Anterior cingulate cortex (tissue), 58 donors: ENCODE measurements at places on chromosomes 7 and 10.

- peak; percentile 52 for DNase-seq
Observed at GRCh38 chr10:323651-324293, 188.5 kb downstream of the ZMYND11 start.

GRCh38 chr10:89785095-89785494 is 83.7 kb downstream of the KIF20B start:
- DNase-seq = no peak

DNA sequence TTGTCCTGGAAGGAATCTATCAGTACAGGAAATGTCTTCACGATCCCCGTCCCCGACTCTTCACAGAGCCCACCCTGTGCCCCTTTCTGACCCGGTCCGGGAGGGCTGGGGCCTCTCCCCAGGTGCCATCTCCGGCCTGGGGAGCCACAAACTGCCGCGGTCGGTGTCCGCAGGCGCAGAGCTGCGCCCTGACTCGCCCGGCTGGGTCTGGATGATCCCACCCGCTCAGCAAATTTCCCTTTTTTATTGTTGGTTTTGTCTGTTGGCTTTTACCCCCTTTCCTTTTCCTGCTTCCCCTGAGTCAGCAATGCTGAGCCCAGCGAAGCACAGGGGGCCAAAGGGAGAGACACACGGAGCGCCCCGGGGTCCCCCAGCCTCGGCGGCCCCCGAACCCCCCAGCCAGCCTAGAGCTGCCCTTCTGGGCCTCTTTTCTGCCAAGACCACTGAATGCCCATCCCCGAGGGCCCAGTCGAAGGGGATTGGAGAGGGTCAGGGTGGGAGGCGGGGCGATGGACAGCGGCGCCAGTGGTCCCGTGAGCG is 30.9 kb downstream of the LEP start:
- DNase-seq = no peak

GRCh38 chr7:24501009-24501408 is 72.2 kb upstream of the PALS2 start:
- DNase-seq = no peak

DNA sequence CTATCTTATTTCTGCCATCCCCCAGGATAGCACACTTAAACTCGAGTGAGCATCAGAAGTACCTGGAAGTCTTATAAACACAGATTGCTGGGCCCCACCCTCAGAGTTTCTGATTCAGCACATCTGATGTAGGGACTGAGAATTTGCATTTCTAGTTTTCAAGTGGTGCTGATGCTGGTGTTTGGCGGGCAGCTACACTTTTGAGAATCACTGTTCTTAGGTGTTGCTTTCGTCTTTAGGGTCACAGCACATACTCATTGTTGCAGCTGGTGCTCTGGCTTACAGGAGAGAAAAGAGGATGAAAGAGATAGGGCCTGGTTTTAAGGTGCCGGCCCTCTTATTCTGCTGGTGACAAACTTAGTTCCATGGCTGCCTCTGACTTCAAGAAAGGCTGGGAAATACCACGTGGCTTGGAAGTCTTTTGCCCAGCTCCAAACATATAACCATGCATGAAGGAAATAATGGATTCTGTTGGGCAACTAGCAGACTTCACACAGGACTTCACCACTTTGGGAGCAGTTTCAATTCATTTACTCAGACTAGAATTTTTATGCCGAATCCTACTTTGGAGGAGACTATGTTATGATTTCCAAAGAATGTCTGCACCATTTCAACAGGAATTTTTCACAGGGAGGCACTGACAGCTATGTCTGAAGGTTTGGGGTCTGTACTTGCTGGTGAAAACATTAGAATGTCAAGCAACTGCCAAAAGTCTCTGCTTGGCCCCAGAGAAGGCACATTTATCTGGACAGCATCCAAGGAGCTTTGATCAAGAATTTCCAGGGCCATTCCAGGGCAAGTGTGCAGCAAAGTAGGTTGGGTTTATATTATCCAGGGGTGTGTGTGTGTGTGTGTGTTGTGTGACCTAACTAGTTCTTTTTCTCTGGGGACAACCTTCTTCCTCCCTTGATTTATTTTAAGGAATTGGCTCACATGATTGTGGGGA is 6.9 kb upstream of the MINDY4 start:
- DNase-seq = no peak

DNA sequence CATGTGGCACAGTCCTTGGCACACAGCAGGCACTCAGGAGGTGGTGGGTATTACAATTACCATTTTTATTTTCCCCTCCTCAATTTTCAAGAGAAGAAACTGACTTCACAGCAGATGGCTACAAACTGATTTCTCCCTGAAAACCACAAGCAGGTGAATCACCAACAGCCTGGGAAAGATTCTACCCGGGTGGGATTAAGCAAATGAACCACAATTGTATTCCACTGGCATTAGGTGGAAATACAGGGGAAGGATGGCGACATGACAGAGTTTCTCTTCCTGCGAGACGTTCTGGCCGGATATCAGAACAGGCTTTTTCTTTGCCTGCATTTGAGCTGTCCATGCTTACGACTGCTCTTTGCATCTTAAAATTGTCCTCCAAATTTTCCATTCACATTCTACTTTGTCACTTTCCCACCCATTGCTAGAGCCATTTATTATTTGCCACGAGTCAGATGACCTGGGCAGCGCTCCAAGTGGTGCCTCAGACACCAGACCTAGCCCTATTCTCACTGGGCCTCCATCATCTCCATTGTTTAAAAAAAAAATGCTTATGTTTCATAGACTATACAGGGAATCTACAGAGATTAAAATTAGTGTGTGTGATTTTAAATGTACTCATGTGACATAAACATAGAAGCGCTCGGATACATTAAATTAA is 4.6 kb downstream of the DENND11 start:
- no peak for DNase-seq

DNA sequence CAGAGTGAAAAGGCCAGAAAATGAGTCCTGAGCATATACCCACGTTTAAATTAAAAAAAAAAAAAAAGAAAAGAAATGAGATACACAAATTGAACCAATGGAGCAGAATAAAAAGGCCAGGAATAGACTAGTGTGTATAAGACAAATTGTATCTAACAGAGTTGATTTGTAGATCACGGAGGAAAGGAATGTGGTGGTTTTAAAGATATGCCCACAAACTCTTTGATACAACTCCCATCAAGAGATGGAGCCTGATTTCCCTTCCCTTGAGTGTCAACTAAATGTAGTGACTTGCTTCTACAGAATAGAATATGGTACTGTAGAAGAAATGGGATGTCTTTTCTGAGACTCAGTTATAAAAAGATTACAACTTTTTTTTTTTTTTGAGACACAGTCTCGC is 10.4 kb downstream of the SYPL1 start:
- no peak for DNase-seq

DNA sequence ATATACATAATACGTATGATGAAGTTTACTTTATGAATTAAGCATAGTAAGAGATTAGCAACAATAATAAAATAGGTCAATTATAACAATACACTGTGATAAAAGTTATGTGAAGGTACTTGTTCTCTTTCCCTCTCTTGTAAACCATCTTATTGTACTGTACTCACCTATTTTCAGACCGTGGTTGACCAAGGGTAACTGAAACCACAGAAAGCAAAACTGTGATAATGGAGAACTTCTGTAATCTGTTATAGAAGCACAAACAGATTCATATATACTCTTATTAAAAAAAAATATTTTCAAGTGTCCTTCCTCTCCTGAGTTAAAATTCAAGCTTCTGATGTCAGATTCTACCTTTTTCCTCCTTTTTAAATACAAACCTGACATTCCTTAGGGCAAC is 1247.8 kb upstream of the SORCS1 start:
- DNase-seq = no peak

- no peak for DNase-seq
Observed at GRCh38 chr10:91156196-91156595, 64.3 kb upstream of the PCGF5 start.

- no peak for DNase-seq
Observed at GRCh38 chr10:131943021-131943814, 38.5 kb downstream of the BNIP3 start.

- no peak for DNase-seq
Observed at GRCh38 chr7:84230491-84230890, 35.9 kb upstream of the SEMA3A start.

GRCh38 chr7:2354939-2355704 is 495 bp downstream of the EIF3B start:
- no peak for DNase-seq

- no peak for DNase-seq
Observed at GRCh38 chr7:41691286-41692190, 11.4 kb downstream of the INHBA start.

DNA sequence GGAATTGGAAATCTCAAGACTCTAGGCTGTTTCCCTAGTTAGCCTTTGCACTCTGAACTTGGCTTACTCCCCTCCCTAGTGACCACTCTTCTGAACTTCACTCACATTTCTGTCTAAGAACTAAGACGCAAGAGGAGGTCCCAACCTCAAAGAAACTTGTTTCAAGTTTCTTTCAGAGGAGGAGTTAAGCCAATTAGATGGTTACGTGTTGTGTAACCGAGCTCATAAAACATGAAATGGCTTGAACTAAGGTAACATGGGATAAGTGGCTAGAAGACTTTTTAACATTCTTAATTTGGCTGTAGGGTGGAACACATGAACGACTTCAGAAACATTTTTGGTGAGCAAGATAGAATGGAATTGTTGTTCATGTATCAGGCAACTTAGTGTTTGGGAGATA is 39.5 kb upstream of the SEC61G start:
- DNase-seq = no peak

DNA sequence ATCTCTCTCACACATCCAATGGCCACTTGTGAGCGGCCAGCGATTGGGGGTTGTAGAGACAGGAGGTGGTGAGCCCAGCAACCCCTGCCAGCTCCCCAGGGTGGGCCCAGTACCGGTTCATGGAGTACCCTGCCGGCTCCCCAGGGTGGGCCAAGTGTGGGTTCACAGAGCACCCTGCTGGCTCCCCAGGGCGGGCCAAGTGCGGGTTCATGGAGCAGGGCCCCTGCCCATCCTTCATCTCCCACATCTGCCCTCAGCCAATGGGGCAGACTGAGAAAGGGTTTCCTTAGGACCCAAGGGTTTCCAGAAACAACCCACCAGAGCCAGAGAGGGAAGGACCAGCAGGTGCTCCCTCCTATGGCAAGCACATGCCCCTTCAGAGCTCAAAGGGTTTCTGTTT is 21.4 kb upstream of the SLIT1 start:
- DNase-seq = no peak

GRCh38 chr10:108561649-108562048 is 1361.7 kb downstream of the XPNPEP1 start:
- no peak for DNase-seq

DNA sequence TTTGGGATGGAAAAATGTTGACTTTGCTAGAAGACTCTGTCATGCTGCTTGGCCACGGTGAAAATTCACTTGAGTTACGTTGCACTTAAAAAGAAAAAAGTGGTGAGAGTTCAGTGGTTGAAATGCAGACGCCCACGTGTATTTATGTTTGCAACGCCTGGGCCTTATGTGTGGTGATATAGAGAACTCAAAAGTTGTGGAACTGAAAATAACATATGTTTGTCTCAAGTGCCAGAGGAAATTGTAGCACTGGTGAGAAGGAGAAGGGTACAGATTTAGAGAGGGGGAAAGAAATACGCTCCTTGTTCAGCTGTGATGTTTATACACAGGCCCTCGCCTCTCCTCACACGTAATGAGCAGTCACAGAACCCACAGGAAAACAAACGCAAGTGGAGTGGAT is 73.6 kb downstream of the EMX2 start:
- DNase-seq = no peak

DNA sequence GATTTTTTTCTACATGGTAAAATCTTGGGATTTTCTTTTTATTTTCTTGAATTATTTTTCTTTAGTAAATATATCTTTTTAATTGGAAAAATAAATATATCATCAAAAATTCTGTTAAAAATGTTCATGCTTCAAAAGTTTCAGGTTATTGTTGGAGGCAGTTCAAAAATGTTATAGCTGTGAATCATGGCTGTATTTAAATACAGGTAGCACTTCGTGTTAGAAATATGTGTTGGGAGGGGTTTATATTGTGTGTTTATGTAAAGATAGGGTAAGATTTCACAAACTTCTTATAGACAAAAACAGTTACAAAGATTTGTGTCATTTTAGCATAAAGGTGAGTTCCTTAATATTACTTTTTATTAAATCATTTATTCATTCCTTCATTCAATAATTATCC is 60.4 kb downstream of the HDAC9 start:
- DNase-seq = no peak

- no peak for DNase-seq
Observed at GRCh38 chr7:24503506-24503905, 69.7 kb upstream of the PALS2 start.

DNA sequence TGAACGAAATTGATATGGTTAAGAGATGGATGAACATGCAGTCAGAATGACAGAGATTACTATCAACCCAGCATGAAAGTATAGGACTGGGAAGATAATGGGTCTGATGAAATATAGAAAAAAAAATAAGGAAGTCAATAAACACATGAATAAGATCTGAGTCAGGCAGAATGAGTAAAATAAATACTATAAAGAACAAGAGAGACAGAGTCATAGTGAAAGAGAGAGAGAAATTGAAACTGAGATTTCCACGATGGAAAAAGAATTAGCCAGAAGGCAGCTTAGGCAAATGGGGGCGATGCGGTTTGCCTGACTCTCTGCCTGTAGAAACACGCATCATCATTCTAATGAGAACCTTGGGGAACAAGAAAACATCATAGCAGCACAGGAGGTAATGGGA is 26.6 kb downstream of the SEMA3D start:
- DNase-seq = no peak

DNA sequence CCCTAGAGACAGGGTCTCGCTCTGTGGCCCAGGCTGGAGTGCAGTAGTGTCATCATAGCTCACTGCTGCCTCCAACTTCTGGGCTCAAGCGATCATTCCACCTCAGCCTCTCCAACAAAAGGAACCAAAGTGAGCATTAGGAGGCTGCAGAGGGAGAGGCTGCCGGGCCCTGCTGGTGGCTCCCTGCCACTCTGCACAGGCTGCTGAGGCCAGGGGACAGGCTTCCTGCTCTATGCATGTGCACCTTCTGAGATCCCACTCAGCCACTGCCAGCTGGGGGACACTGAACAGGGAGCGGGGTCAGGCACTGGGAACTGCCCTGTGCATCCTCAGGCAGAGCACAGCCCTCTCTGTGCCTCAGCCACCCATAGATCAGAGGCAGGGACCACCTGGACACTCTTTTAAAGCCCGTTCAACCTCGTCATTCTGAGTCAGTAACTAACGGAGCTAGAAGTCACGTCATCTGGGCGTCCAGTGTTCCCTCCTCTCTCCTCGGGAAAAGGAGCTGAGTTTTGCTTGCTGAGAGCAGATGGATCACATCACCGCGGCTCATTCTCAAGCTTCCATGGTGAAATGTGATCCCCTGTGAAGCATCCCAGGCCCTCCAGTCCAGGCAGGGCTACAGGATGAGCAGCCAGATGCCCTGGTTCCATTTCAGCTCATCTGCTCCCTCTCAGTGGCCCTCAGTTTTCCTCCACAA is 109.6 kb downstream of the MYL10 start:
- no peak for DNase-seq

- no peak for DNase-seq
Observed at GRCh38 chr7:118218413-118219156, 5.9 kb upstream of the ANKRD7 start.

- no peak for DNase-seq
Observed at GRCh38 chr7:155530601-155531000, 15.8 kb downstream of the CNPY1 start.

- no peak for DNase-seq
Observed at GRCh38 chr10:30229536-30229935, 119.5 kb downstream of the MTPAP start.
